ENCODE measurements at places on chromosomes 12 and 14.

- DNase-seq, result no peak
These were observed 24.9 kb downstream of the SFSWAP start for GRCh38 chr12:131735476-131736445.

DNA sequence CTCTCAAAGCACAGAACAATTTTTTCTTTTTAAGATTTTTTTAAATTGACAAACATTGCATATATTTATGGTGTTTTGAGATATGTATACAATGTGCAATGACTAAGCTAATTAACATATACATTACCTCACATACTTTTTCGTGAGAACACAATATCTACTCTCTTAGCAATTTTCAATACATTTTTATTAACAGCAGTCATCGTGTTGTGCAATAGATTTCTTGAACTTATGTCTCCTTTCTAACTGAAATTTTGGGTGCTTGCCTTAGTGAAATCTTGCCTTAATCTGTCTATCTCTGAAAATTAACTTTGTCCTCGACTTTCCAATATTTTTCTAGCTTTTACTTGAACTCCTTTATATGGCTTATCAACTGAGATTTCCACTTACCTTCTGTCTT lies 6.8 kb downstream of the OR10A7 start:
- no peak for DNase-seq

DNA sequence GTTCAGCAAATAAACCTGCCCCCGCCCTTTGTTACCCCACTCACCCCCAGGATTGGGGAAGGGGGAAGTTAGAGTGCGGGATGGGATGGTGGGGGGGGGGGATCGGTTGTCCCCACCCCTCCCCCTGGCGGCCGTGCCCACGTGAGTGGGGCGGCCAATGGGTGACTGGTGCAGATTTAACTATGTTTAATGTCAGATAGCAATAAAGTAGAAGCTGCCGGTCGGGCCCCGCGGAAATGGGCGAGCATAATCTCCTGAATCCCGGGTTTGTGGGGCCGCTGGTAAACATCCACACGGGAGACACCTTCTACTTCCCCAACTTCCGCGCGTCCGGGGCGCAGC lies at the start of gene HOXC12:
TSS of gene HOXC12 (plus strand) at position 210 of the 342 bp plus-strand sequence. CDS start at position 237, 27 bp downstream.
- DNase-seq, result no peak

DNA sequence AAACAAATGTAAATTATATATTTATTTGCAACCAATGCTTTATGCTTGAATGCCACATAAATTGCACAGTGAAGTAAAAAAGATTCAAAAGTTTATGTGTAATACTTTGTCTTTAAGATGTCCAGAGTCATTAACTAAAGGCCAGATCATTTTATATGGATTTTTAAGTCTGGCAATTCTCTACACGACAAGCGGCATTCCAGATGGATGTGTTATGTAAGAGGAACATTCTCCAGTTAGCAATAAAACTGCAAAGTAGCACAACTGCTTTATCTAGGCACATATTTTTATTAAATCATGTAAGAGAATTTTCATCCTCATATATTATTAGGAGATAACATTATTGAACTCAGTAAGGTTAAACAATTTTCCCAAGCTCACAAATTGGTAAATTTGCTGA lies 1717.7 kb upstream of the SEL1L start:
- no peak for DNase-seq

DNA sequence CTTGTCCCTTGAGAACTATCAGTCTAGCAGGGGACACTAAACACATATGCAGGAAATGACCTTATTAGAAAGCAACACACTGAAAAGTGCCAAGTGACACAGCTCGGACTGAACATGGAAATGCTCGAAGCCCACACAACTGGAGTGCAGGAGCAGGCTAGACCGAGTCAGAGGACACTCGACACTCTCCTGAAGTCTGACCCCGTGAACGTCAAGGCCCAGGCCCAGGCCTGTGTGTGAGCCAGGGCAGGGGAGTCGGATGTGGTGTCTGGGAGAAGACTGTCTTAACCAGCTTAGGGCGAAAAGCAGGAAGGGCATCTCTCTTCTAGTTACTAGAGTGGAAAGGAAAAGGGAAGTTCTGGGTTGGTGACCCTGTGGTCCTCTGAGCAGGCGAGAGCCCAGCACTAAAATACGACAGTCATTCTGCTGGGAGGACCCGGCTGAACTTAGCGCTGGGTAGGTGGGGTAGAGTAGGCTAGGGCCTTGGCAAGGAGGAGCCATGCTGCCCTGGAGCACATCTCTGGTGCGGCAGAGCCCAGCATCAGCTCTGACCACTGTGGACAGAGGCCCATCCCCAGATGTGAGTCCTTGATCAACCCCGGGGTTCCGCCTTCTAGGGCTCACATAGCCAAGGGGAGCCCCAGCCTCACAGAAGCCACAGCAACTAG lies 93.0 kb downstream of the NTF3 start:
- peak; percentile 38 for DNase-seq

GRCh38 chr14:85359505-85359904 lies 170.4 kb upstream of the FLRT2 start:
- no peak for DNase-seq

DNA sequence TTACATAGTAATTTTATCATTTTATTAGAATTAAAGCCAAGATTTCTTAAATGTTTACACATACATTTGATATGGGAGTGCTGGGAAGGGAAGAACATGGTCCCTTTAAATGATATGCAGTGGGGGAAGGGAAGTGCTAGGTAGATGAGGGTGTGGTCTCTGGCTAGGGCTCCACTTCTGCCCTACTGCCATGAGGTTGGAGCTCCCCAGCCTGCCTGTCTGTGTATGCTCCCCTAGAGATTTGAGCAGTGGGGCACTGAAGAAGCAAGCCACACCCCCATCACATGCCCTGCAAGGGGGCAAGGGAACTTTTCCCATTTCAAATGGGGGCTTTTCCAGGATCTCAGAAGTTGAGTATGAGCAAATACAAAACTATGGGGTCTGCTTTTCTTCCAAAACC lies 25.5 kb downstream of the CLECL1 start:
- DNase-seq, result no peak

DNA sequence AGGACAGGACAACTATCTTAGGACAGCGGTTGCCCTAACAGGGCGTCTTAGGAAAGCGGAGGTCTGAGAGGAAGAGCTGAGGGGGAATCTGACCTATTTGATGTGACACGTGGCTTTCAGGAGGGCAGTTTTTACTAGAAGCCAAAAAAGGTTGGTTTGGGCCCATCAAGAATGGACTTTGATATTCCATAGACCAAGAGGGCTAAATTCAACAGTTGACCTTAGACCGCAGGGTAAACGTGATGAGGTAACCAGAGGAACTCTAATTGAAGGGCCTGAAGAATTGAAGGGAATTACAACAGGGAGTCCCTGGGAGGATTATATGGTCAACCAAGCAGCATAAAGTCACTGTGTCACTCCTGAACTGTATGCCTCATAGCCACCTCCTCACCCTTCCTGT lies 11.5 kb downstream of the C1S start:
- DNase-seq, result peak; percentile 42

DNA sequence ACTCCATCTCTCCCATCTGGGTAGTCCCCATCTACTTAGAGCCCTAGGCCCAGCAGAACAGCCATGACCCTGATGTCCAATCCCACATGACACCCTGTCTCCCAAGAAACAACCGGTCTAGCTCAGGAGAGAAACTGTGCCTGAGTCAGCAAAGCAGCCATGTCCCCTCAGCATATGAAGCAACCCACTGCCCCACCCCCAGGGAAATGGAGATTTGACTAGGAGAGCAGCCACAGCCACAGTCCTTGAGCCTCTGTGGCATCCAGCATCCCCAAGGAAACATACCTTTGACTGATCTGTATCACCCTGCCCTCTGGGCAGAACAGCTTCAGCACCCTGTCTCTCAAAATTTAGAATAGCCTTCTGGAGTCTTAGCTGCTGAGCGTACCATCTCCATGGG lies 641.9 kb upstream of the FBXO33 start:
- DNase-seq, result no peak

DNA sequence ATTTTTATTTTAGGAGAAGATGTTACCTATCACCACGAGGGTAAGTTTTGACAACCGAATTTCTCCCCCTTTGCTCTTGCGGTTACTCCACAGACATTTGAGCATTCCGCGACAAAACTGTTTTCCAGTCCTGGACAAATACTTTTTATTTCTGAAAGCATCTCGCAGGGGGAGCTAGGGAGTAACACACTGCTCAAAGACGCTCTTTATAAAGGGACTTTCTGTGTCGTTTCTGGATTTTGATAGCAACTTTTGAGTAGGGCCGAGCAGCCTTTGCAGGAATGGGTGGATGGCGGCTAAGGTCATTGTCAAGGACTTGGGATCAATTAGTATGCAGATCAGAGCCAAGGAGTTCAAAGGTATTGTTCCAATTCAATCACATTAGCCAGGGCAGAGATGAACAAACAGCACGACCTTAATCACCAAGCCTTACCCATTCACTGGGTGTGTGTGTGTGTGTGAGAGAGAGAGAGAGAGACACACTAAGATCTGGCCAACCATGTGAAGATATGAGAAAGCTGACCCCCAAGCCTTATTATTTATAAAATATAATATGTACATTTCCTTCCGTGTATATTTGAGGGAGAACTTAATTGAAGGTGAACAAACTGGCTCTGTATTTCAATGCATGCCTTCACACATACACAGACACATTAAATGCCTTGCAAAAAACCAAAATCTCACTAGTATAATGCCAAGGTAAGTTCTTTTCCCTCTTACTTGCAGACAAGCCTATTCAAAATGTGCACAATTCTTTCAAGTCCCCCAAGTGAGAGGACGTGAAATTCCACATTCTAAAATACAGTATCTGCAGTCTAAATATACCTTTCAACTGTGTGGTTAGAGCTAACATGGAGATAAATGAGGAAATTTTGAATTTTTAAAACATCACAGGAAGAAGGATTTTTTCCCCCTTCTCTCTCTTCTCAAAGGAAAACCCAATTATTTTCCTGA lies 613.8 kb downstream of the VRK1 start:
- no peak for DNase-seq

DNA sequence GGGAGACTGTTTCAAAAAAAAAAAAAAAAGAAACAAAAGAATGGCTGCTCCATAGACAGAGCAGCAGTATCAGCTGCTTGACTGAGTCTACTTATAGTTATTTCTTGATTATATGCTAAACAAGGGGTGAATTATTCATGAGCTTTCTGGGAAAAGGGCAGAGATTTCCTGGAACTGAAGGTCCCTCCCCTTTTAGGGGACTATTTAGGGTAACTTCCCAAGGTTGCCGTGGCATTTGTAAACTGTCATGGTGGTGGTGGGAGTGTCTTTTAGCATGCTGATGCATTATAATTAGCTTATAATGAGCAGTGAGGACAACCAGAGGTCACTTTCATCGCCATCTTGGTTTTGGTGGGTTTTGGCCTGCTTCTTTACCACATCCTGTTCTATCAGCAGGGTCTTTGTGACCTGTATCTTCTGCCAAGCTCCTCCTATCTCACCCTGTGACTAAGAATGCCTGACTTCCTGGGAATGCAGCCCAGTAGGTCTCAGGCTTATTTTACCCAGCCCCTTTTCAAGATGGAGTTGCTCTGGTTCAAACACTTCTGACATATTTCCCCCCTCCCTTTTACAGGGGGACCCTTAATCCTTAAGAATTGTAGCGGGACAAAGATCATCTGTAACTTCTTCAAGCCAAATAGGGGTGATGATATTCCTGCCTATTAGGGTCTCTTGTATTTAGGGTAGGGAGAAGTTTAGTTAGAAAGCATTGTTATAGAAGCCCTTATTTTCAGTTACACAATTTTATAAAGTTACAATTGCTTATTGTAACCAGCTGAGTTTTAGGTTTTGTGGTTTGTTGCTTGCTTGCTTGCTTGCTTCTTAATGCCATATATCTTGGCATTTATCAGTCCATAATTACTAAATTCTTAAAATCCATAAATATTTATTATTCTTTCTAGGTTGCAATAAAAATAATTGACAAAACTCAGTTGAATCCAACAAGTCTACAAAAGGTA lies 42.5 kb downstream of the MARK3 start:
- DNase-seq, result no peak

DNA sequence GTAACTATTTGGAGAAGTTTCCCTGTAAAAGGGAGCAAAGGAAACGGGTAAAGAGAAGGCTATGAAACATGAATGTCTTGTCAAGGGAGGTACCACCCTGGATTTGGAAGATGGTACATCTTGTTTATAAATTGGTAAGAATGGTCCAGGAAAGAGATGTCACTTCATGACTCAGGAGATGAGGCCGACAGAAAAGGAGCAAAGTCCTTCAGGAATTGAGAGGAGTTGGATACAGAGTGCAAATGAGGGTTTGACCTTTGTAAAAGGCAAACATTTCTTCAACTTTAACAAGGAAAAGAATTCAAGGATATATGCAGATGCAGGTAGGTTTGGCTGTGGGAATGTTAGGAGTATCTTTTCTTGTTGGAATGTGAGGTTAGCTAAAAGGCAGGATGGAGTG lies 30.8 kb downstream of the NDUFA9 start:
- no peak for DNase-seq

DNA sequence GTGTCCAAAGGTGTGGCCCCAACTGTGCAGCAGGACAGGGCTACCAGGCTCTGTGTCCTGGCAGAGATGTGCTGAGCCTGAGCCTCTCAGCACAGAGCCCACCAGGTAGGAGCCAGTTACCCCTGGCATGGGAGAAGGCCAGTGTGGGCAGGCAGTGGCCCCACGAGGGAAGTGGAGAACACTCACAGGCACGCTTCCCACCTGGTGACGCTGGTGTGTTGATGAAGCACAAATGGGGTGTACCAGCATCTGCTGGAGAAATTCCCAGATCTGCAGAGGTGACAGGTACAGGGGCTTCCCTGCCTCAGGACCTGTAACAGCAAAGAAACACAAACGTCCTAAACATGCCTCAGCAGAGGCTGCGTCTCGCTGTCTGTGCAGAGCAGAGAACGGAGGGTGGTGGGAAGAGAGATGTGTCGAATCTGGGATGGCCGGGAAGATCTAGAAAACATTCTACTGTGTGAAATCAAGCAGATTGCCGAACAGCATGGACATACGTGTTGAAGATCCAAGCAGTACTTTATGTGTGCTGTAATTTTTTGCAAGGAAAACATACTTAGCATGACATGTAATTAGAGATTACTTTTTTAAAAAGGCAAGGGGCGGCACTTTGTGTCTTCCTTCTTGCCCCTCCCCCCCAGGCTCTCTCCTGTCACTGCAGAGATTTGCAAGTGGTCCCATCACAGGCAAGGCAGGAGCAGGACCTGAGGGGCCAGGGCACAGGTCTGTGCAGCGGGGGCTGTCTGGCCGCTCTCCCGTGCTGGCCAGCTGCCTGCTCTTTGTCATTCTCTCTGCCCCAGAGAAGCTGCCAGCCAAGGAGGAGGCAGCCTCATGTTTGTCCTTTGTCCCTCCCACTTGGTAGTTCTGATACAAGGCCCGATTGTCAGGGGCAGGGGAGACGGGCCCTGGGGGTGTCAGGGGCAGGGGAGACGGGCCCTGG lies 17.3 kb downstream of the HIP1R start:
- no peak for DNase-seq
